ENCODE measurements at places on chromosomes 12 and 14. TPM values are rescaled to one million over a fixed set of nuclear protein-coding genes. Genes with fewer than 3 reads are reported as not detected.

The KIF21A gene
- 6.0 TPM for total RNA-seq

The POTEM gene
- not detected for total RNA-seq

The MCRS1 gene
- total RNA-seq = 63.7 TPM

The EIF2S3B gene
- 1.1 TPM for total RNA-seq

The IKZF4 gene
- total RNA-seq = 2.5 TPM

The KLHL33 gene
- 0.19 TPM for total RNA-seq

The KCNK13 gene
- total RNA-seq = not detected

The FOXG1 gene
- total RNA-seq = not detected

The OR6S1 gene
- not detected for total RNA-seq

The RFLNA gene
- not detected for total RNA-seq

The BICDL1 gene
- 138 TPM for total RNA-seq

The NFE2 gene
- not detected for total RNA-seq

The PUS7L gene
- 10.3 TPM for total RNA-seq

The AP5M1 gene
- total RNA-seq = 42.4 TPM

The ADCY4 gene
- total RNA-seq = 7.9 TPM

The OR10P1 gene
- not detected for total RNA-seq
